ENCODE measurements at places on chromosomes 7 and 10.

- no peak for DNase-seq
These were observed 48.4 kb upstream of the GLI3 start for GRCh38 chr7:42285383-42285824.

GRCh38 chr7:45506059-45506458 lies 68.1 kb upstream of the ADCY1 start:
- no peak for DNase-seq

- no peak for DNase-seq
These were observed 25.5 kb downstream of the ARHGAP22 start for GRCh38 chr10:48579251-48579960.

DNA sequence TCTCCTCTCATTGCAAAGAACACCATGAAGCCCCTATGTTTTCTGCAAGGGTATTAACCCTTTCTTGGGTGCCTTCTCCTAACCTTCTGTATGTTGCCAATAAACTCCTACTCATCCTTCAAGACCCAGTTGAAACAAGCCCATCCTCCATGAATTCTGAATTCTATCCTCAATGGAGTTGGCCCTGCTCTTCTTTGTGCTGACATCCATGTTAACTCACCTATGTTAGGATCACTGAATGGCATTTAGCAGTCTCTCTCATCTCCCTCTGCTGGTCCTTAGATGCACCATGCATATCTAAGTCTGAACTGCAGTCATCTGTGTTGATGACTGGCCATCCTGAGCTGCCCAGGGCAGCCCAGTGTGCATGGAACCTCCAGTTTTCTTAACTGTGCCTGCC lies 129.8 kb downstream of the BUB3 start:
- DNase-seq = no peak

DNA sequence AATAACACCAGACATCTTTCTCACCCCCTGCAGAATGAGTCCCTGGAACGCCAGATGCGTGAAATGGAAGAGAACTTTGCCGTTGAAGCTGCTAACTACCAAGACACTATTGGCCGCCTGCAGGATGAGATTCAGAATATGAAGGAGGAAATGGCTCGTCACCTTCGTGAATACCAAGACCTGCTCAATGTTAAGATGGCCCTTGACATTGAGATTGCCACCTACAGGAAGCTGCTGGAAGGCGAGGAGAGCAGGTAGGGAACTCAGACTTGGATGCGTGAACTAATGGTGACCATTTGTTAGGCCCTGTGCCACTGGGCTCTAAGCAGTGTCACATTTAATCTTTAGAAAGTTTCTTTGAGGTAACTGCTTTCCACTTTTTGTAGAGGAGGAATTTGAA lies 7.1 kb downstream of the VIM start:
- DNase-seq = peak; percentile 17

DNA sequence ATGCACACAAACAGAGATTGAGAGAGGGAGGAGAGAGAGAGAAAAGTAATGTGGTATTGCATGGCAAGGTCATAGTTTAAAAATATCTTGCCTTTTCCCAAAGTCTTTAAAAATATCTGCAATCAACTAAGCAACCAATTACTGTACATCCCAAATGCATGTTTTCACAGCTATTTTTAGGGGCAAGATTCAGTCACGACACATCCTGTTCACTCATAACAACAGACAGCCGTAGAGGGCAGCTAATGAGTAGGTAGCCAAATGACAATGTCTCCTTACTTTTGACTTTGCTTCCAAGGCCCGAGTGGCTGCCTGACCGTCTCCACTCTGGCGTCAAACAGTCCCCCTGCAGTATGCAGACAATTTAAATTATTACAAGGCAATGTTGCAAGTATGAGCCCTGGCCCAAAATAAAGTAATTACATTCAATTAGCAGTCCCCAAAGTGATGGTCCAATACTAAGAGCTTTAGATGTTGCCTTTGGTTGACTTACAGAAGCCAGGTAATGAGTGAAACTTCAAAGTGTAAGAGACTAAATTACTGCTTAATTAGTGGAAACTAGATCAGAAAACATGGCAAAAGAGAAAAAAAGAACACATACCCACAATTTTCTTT lies 162.9 kb downstream of the MBL2 start:
- DNase-seq = no peak

- DNase-seq = no peak
These were observed 24.7 kb downstream of the ST7 start for GRCh38 chr7:116978006-116978405.

DNA sequence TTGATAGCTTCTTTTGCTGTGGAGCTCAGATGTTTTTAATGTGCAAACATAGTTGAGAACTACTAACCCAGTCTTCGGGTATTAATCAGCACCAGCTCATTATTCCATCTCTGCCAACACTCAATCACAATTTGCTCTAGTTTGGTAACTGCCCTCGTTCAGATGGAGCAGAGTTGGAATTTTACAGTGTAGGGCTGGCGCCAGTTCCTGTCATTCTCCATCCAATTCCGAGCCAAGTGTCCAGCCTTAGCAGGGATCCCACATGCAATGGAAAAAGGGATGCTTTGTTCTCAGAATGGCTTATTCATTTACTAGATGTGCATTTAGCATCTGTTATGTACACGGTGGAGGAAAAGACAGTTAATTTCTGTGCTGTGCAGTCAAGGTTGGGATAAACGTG lies 504.5 kb upstream of the GALNT17 start:
- no peak for DNase-seq

DNA sequence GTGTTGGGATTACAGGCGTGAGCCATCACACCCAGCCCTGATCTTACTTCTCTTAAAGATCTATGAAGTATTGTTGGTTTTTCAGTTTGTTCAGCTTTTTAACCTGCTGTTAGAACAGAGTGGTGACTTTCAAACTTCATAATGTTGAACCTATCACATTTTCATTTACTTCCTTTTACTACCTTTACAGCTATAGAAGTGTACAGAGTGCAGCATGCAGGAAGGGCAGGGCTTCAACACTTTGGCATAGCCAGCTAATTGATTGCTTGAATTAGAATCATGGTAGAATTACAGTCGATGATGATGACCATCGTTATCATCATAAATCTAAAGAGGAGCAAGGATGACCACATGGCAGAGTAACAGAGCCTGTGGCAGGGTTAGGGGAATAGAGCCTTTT lies 55.5 kb downstream of the AOAH start:
- DNase-seq = no peak

DNA sequence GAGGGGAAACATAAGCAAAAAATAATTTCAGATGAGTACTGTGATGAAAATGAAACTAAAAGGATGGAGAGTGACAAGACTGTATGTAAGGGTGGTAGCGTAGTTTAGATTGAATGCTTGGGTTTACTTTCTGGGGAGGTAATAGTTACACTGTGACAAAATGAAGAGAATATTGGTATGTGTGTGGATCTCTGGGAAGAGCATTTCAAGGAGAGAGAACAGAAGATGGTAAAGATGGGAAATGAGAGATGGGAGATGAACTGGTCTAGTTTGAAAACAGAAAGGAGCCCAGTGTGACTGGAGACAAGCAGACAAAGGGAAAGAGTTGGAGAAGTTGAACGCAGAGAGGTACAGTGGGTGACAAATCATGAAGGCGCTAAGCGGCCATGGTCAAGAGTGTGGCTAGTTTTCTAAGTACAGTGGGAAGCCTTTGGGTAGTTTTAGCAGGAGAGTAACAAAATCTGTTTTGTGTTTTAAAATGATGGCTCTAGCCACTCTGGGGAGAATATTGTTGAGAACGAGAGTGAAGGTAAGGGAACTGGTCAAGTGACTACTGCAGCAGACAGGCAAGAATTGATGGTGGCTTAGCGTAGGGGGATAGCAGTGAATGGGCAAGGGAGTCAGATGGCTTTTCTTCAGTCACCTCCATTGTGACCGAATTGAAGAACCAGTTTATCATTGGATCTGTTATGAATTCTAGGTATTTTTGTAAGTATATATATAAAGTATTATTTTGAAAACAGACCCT lies 22.6 kb downstream of the PALS2 start:
- DNase-seq = no peak

DNA sequence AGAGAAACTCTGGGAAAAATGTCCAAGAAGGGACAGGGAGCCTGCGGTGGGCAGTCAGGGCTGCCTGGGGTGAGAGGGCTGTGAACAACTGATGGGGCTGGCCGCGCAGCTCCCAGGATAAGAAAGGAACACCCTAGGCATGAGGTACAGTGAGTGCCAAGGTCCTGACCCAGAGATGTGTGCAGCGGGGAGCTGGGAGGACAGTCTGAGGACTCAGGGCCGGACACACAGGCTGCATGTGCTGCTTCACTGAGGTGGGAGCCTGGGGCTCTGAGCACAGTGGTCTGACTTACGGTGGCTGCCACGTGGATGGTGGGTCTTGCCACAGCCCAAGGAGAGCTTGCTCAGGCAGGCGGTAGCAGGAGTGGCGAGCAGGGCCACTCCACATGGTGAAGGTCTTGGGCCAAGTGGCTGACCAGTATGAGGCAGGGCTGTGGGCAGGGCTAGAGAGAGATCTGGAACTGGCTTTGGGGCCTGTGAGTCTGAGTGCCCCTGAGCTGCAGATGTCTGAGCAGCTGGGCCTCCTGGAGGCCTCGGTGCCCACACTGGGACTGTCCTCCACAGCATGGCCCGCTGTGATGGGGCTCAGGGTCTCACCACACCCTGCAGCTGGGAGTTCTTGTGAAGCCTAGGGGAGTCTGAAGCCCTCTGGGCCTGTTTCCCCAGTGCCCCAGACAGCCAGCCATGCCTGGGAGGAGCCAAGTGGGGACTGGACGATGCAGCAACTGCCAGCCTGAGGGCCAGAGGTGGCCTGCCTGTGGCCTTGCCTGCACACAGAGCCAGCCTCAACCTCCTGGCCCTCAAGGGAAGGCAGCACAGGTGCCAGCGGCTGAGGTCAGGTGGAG lies 60.3 kb downstream of the RASGEF1A start:
- no peak for DNase-seq

DNA sequence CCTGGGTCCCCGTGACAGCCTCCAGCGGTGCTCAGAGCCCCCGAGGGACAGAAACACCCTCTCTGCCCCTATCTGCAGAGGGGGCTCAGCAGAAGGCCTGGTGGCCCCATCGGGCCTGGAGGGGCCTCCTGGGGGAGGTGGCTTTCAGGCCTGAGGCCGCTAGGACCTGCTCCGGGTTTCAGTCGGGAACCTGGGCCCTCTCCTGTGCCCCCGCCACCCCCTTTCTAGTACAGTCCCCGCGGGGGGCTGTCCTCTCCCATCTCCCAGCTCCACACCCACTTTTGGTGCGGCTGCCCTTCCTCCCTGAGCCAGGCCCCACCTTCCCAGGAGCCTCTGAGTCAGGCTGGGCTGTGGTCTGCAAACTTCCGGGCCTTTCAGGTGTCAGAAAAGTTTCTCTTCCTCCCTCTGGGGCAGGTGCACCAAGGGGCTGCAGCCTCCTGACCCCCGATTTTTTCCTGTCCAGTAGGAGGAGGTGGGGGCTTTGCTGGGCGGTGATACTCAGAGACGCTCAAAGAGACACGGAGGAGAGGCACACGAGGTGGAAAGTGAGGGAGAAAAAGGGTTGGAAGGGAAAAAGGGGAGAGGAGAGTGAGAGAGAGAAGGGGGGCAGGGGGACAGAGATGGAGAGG lies 692 bp downstream of the CARD11 start:
- DNase-seq = no peak

- DNase-seq = peak; percentile 26
These were observed 44.1 kb downstream of the HGF start for GRCh38 chr7:81725812-81726127.

- DNase-seq = no peak
These were observed 13.9 kb downstream of the FKBP6 start for GRCh38 chr7:73341877-73342276.

DNA sequence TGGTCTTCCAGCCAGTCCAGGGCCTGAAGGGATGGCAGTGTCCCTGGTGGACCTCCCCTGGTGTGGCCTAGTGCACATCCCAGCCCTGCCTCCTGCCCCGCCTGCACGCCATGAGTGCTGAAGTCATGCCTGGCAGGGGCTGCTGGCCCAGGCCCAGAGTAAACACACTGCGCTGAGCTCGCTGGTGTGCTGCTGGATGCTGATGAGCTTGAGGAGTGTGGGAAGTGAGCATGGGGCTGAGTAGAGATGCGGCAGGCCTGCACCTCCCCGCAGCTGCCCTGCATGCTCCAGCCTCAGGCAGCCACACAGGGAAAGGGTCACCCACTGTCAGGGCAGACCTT lies 43.2 kb downstream of the HTRA1 start:
- peak; percentile 75 for DNase-seq

DNA sequence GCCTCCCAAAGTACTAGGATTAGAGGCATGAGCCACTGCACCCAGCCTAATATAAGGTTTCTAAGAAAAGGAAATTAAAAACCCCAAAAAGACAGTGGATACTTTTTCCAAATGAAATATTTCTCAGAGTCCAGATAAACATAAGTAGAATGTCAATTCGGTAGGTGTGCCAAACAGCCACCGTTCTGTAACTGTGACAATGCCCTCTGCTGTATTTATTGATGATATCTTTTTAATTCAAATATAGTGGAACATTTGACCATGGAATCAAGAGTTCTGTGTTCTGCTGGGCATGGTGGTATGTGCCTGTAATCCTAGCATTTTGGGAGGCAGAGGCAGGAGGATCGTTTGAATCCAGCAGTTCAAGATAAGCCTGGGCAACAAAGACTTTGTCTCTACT lies 28.8 kb upstream of the ZRANB1 start:
- no peak for DNase-seq

DNA sequence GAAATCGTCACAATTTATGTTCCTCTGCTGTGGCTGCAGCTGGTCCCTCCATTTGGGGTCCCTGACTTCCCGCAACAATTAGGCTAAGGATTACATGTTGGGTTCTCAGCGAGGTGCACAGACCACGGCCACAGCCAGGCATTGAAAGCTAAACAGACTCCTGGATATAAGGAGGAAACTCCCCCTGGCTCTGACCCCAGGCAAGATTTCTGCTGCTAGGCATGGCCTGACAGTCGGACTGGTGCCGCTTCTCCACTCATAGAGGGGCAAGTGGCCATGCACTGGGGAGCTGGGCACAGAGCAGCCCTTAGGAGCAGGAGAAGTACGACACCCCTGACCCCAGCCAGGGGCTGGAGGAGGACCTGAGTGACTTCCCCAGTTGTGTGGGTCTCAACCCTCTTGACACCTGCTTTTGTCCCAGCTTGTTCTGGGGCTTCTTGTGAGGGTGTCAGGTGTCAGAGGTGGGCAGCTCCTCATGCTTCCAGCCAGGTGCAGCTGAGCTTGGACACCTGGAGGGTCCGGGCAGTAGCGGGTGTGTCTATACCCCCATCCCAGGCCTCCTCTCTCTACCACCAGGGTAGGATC lies 38.3 kb downstream of the TSPAN15 start:
- no peak for DNase-seq

Measured in eye (tissue), 1 donor.